Stimulated activated CD8-positive, alpha-beta memory T cell treated with anti-CD3 and anti-CD28 coated beads, Interleukin-7, amount 100 ng/mL, for 24 hours (primary cell): ENCODE measurements at places on chromosomes 4 and X.

- DNase-seq: no peak
Measured at GRCh38 chrX:41447897-41448296, 754 bp downstream of the NYX start.

DNA sequence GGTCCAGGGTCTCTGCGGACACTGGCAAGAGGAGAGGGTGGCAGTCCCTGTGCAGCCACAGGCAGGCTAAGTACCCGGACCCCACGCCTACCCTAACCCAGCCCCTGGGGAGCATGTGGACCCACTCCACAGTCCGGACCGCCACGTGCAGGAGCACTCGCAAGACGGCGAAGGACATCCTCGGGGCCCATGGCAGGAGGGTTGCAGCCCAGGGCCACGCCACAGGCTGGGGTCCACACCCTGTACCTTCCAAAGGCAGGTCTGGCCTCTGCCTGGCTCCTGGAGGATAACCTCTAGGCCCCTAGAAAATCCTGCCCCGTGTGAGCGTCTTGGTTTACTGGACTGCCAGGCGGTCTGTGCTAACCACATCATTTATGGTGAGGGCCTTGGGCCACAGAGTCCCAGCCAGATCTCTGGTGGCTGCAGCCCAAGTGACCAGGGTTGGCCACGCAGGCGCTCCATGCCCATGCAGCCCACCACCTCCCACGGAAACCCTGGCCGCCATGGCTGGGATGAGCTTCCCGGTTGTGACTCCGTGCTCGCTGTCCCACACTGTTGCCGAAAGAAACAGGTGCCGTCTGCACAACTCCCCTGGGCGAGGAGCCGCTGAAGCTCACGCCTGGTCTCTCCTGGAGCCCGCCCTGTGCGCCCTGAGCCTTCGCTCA, 10.0 kb downstream of the CCNQ start:
- no peak for DNase-seq

DNA sequence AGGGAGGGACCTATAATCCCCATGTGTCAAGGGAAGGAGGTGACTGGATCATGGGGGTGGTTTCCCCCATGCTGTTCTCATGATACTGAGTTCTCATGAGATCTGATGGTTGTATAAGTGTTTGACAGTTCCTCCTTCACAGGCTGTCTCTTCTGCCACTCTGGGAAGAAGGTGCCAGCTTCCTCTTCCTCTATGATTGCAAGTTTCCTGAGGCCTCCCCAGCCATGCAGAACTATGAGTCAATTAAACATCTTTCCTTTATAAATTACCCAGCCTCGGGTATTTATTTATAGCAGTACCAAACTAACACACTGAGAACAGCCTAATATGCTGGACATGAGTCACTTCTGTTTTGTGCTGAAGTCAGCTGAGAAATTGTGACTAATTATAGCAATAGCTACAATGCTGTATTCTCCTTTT, 656.9 kb upstream of the CPEB2 start:
- no peak for DNase-seq

GRCh38 chr4:124337874-124338273, 374.7 kb downstream of the ANKRD50 start:
- DNase-seq: no peak

DNA sequence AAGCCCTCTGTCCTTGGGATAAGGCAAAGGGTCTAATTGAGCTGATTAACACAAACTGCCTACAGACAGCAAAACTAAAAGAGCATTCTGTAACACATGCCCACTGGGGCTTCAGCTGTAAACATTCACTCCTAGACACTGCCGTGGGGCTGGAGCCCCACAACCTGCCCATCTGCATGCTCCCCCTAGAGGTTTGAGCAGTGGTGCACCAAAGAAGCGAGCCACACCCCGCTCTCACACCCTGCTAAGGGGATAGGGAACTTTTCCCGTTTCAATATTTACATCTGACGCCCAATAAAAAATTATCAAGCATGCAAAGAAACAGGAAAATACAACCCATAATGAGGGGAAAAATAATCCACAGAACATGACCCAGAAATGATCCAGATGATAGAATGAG, 46.9 kb upstream of the HSD17B10 start:
- DNase-seq: no peak

GRCh38 chrX:152656890-152657289, 19.2 kb downstream of the GABRQ start:
- DNase-seq: no peak

- no peak for DNase-seq
Measured at GRCh38 chr4:78131403-78131802, 74.3 kb downstream of the FRAS1 start.

- DNase-seq: no peak
Measured at GRCh38 chr4:189313064-189313463, 627.6 kb upstream of the FRG1 start.

- no peak for DNase-seq
Measured at GRCh38 chr4:15161439-15161838, 159.2 kb downstream of the CPEB2 start.

DNA sequence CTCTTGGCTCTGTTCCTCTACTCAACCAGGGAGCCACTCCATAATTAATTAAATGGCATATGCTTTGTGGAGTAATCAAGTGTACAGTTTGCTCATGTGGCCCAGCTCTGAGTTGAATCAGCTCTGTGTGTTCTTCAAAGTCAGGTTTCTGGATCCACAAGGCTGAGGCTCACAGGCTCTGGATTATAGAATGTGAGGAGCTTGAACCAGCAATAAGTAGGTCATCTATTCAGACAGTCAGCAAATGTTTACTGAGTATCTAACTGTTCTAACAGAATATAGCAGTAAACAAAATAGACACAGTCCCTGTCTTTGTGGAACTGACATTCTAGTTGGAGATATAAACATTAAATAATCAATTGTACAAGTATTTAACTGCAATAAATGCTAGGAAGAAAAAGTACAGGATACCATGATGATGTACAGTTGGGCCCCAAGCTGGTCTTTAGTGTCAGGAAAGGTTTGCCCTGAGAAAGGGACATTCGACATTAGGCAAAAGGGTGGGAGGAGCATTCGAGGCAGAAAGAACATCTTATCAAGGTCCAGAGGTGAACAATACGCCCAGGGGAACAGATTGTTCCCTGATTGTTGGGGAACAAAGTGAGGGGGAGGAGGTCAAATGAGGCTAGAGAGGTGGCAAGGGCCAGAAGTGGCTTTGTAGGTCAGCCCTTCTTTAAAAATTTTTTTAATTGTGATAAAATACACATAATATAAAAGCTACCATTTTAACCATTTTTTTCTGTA, 20.5 kb upstream of the TSR2 start:
- no peak for DNase-seq

DNA sequence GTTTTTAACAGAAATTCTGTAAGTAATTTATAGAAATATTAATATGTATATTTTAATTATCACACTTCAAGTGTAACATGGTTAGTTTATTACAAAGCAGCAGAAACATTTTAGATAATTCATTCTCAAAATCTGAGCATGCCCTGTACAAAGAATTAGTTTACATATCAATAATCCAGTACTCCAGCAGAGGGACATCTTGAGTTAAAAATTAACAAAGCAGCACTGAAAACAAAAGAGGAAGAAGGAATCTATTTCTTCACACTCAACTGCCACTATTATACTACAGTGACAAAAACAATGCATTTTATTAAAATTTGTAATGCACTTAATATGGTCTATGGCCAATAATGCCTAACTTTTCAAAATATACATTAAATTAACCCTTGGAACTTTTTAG, 179.1 kb upstream of the KLHL4 start:
- no peak for DNase-seq

GRCh38 chrX:149628280-149628679, 3.3 kb downstream of the TMEM185A start:
- DNase-seq: no peak

GRCh38 chrX:19639813-19640462, 124.6 kb upstream of the MAP3K15 start:
- no peak for DNase-seq

DNA sequence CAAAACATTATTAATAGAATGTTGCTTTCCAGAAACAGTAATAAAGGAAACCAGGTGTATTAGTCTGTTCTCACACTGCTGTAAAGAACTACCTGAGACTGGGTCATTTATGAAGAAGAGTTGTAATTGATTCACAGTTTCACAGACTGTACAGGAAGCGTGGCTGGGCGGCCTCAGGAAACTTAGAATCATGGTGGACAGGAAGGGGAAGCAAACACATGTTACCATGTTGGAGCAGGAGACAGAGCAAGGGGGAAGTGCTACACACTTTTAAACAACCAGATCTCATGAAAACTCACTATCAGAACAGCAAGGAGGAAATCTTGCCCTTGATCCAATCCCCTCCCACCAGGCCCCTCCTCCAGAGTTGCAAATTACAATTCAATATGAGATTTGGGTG, 815.8 kb downstream of the TRIML1 start:
- DNase-seq: no peak

GRCh38 chrX:33095079-33095478, 116.3 kb downstream of the DMD start:
- no peak for DNase-seq

DNA sequence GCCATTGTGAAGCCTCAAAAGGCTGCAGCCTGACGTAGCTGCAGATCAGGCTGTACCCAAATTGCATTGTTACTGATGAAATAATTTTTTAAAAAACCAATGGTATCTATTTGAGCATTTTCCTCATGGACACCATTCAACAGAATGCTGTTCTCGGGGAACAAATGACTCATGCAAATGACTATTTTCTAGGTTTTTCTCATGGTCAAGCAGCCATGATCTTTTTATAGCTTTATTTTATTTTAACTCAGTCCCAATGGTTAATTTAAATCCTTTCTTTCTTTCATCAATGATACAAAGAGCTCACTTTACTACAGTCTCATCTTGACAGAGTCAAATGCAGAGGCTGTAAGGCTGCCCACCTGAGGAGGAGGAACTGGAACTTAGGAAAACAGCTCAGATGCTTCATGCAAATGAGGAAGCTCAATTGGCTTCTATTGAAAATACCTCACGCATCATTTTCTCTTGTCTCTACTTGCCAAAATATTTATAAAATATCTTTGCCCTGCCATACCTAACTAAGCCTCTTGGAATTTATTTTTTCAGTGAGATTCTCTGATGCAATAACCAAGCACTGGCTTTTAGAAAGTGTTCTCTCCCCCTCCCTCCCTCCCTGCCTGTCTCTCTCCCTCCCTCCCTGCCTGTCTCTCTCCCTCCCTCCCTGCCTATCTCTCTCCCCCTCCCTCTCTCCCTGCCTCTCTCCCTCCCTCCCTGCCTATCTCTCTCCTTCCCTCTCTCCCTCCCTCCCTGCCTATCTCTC, 81.0 kb downstream of the SORBS2 start:
- no peak for DNase-seq

DNA sequence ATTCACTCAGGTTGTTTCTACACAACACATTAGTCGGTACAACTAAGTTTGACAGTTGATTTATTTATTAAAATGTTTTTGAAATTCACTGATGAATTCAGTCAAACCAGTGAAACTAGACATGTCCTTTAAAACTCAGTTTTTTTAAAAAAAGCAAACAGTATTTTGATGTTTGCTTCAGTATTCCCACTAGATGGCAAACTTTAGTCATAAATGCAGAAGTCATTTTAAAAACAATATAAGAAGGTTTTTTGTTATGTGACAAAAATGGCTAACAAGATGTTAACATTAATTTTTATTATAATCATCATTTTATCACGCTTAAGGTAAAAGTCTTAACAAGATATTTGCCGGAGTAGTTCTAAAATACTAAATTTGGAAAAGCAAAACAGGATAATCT, 1337.8 kb upstream of the DIAPH2 start:
- DNase-seq: no peak

GRCh38 chr4:132955146-132955545, 193.9 kb upstream of the PCDH10 start:
- DNase-seq: no peak

DNA sequence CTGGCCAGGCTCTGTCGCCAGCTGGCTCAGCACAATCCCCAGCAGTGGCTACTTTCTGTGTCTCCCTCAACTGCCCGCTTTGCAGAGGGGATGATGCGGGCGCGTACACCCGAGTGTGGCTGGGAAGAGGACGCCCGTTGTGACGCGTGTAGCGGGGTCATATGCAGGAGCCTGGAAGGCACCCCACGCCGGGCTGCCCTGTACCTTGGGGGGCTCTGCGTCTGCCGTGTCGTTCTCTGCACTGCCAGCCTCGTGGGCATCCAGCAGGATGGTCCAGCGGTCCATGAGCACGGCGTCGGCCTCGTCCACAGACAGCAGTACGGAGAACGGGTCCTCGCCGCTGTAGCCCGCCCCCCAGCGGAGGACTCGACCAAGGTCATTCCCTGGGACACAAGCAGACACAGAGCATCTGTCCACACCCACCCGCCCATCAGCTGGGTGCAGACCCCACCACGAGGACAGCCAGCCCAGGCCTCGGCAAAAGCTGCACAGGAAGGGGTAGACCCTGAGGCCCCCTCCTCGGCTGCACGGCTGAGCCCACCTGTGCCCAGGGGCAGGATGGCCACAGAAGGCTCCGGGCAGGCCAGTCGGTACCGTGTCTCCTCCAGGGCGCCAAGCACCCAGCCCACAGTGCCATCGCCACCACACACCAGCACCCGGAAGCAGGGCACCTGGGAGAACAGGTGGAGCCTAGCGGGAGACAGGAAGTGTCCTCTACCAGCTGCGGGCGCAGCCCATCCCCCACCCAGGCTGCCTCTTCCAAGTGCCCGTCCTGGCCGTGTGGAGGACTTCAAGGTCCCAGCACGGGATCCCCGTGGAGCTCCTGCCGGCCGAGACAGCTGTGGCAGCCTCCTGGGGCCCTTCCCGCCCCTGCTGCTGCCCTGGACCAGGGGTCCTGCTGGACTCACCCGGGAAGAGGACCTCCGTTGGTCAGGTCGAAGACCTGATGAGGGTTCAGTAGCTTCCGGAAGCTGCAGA, 10.8 kb downstream of the DGKQ start:
- no peak for DNase-seq

DNA sequence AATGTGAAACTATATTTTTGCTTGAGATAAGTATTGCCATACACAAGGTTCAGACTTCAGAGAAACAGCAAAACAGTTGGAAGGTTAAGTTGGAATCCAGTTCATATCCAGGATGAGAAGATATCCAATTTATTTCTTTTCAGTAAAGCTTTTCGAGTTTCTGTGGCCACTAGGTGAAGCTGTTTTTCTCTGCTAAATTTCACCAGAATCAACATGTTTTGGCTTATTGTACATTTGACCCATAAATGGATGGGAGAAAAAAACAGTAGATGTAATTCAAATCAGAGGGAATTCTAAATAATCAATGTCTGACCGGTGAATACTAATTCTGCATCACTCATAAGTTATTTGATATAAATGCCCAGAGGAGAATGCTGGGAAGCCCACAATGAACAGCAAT, 9.1 kb upstream of the METTL14 start:
- DNase-seq: no peak

DNA sequence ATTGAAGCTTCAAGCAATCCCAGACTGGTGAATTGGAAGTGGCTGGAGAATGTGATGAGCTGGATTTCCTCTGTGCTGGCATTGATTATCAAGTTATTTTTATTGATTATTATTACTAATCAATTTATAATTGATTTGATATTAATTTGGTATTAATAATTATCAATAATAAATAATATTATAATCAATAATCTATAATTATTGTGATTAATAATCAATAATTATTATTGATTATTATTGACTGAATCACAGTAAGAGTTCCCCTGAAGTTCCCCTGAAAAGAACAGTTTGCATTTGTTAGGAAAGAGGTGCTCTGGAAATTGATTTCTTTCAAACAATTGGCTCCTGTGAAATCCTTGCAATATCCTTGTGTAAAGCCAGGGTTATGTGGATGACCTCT, 7.5 kb upstream of the FAM9A start:
- no peak for DNase-seq

GRCh38 chr4:32775049-32775448, 2054.9 kb downstream of the PCDH7 start:
- no peak for DNase-seq
